ENCODE measurements at places on chromosomes 11 and 22.

DNA sequence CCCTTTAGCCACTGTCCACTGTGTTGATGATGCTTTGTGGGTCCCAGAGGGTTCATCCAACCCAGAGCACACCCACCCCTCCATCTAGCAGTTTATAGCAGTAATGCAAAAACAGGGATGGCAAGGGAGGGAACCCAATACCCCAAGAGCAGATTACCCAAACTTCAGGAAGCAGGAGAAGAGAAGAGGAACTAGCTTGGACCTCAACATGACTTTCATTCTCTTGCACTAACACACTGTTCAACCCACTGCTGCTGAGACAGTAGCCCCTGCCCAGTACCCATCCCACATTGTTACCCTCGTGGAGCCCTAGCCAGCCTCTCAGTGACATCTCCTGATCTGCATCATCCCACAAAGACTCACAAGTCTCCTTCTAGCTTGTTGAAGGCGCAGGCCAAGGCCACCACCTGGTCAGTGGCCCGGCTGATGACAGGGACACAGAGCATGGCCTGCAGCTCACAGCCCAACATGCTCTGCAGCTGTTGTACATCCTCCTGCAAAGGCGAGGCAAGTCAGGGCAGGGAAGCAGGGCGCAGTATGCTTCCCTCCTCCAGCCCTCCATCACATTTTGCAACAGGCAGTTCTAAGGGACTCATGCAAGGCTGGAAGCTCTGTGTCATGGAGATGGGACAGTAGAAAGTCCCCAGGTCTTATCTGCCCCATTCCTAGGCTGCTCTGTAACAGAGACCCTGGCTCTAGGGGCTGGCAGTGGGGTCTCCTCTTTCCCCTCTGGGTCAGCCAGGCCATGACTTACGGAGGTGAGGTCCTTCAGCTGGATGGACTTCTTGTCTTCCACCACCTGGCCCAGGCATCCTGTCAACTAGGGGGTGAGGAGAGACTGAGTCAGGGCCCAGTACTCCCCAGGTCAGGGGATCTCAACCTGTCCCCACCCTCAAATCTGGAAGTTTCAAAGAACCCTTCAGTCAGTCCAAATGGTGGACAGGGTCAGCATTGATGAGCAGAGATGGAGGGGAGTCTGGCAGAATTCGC, 85.5 kb downstream of the PDE2A start:
- no peak for DNase-seq

DNA sequence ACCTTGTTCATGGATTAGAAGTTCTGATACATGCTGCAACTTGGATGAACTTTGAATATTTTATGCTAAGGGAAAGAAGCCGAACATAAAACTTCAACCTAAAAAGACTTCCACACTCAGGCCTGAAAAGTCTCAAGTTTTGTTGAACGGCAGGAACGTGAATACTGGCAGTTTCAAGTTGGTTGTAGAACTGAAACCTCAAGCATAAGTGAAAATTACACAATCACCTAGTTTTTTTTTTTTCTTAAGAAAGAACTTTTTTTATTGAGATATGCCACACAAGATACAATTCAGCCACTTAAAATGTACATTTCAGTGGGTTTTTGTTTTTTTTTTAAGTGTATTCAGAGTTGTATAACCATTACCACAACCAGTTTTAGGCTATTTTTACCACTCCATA, 50.8 kb upstream of the ADORA2A start:
- no peak for DNase-seq

GRCh38 chr11:128346804-128347203, 240.6 kb downstream of the ETS1 start:
- no peak for DNase-seq

GRCh38 chr11:44855493-44855849, 95.2 kb downstream of the TP53I11 start:
- DNase-seq = no peak

DNA sequence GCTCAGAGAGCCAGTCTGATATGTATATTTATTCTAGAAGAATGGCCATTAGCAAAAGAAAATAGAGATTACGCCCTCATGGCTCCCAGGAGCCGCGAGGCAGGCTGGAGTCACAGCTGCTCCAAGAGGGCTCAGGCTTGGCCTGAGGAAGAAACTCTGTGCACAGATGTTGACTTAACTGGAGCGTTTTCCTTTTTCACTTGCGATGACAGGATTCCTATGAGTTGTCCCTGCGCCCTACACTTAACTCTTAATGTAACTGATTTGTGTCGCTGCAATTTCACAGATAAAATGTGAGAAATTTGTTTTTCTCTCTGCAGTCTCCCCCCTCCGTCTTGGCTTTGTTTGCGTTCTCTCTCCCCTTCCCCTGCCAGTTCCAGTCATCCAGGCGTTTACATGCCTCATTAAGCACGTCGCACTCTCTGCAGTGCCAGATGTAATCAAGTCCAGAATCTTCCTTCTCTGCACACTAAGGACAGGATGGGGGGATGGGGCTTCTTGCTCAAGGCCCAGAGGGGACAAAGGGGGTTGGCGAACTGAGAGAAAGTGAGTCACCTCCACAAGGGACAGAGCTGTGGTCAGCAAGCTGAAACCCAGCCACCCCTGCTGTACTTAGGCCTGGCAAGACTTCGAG, 1060.1 kb downstream of the NTM start:
- no peak for DNase-seq

DNA sequence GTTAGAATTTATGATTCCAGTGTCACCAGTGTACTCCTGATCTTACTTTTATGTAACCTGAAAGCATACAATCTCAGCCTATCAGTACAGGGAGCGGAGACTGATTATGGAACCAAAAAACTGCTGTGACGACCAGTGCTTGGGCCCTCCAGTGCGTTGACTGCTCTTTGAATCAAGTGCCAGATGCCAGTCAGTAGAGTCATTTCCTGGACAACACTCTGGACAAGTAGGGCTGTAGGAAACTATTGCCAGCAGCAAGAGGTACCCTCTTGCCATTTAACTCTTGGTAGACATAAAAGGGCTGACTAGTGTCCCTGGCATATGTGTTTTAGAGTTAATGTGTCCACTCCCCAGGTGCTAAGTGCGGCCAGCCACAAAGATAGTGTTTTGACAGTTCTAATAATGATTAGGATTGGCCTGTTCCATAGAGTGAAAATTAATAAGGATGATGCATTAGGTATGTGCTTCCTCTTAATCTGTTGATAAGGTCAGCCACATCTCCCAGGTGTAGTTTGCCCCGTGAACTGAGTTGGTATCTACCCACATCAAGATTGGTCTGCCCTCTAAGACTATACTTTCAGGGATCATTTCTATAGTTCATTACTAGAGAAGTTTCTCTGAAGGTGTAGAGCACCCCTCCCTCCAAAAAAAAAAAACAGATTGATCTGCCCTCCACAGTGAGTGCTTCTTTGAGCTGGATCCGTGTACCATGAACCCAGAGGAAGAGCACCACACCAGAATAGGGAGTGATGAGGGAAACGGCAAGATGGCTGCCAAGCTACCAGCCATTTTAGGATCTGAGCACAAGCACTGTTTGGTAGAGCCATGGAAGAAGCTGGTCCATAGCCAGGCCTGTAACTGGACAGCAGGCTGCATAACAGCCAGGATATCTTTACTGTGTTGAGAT, 20.7 kb upstream of the AIFM3 start:
- no peak for DNase-seq

All from endothelial cell (in vitro differentiated cells).